ENCODE measurements at places on chromosomes 3 and 15.

GRCh38 chr15:72992841-72993252, 59.4 kb upstream of the NEO1 start:
- no peak for DNase-seq

DNA sequence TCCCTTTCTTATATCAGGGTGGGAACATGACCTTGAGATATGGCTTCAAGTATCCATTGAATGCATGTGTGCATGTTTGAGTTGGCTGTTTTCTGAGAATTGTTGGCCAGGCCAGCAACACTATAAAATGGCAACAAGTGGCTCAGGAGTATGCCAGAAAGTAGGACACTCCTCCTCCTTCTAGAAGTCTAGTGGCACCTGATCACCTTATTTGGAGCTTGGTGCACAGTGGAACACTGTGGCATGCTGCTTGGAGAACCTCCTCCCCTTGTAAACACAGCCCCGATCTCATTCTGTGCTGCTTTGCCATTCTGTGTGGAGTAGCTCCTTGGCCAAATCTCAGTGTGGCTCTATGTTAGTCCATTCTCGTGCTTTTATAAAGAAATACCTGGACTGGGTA, 114.8 kb upstream of the NDN start:
- no peak for DNase-seq

DNA sequence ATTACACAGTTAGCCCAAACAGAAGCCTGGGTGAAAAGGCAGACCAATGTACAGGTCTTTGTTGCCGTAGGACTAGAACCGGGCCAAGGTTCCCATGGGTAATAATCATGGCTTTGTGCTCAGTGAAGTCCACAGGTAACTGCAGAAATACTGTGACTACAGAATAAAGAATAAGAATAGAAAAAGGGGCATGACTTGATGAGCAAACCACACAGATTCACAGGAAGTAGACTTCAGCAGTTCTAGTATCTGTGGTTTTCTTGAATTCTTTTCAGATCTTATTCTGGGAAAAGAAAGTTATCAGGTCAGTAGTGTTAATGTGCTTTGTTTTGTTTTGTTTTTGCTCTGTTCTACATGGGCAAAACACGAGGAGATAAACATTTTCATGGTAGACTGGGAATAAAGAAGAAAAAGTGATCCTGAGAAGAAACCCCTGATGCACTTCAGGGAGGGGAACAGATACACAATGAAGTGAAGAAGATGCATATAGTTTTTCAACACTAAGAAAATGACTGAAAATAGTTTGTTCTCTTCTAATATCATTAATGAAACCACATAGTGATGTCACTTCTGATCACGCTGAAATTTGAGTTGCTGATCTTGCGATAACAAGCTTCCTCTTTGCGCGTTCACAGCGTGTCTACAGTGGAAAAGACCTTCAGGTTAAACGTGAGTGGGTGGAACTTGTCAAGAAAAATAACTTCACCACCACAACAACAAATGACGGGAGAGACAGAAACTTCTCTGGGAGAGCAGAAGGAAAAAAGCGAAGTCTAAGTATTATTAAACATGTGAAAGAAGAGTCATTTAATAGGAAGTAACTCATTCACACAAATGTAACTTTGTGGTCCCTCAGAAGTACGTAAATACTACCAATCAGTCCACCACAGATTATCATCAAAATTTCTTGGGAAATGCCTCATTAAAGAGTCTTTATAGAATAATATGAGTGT, 315.8 kb upstream of the SATB1 start:
- DNase-seq: peak; percentile 18

DNA sequence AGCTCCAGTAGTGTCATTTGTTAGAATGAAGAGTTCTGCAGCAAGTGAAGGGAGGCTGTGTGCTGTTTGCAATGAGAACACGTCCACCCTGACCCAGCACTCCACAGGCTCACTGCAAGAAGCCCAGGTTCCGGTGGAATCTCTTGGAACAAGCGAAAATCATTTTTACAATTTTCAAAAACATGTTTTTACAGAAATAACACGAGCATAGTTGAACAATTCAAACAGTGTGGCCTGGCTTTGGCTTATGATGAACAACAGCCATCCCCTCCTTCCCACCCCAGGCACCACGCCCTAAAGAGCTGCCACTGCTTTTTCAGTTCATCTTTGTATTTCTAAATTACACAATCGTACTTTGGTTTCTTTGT, 59.5 kb upstream of the KY start:
- no peak for DNase-seq

- DNase-seq: no peak
These were observed 697.7 kb downstream of the TUSC7 start for GRCh38 chr3:117407317-117407716.

GRCh38 chr15:31495281-31495680, 168.6 kb downstream of the KLF13 start:
- DNase-seq: no peak

GRCh38 chr3:98577178-98577895, 16.1 kb downstream of the CPOX start:
- no peak for DNase-seq

GRCh38 chr3:22606461-22606860, 596.7 kb upstream of the UBE2E2 start:
- DNase-seq: no peak

DNA sequence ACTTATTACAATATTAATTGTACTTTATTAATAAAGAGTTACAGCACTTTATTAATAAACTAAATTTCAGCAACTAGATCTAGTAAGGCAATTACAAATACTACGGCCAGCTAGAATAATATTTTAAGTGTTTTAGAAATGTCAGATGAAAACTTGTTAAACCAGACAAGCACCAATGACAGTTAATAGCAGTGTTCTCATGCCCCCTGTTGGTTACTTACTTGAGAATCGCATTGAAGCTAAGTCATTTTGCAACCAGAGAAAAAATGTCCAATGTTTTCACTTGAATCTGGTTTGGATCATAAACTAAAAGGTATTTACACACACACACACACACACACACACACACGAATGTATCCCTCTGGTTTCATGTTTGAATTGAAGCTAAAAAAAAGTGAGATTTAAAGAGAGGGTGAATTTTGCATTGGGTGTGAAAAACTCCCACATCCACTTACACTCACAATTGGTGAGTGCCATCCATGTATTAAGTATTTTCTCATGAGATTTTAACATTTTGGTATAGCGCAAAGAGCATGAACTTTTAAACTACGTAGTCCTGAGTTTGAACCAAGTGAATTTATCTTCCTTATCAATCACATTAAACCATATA, 347.7 kb downstream of the ZBBX start:
- DNase-seq: no peak

GRCh38 chr3:30227571-30228301, 378.7 kb upstream of the TGFBR2 start:
- no peak for DNase-seq

DNA sequence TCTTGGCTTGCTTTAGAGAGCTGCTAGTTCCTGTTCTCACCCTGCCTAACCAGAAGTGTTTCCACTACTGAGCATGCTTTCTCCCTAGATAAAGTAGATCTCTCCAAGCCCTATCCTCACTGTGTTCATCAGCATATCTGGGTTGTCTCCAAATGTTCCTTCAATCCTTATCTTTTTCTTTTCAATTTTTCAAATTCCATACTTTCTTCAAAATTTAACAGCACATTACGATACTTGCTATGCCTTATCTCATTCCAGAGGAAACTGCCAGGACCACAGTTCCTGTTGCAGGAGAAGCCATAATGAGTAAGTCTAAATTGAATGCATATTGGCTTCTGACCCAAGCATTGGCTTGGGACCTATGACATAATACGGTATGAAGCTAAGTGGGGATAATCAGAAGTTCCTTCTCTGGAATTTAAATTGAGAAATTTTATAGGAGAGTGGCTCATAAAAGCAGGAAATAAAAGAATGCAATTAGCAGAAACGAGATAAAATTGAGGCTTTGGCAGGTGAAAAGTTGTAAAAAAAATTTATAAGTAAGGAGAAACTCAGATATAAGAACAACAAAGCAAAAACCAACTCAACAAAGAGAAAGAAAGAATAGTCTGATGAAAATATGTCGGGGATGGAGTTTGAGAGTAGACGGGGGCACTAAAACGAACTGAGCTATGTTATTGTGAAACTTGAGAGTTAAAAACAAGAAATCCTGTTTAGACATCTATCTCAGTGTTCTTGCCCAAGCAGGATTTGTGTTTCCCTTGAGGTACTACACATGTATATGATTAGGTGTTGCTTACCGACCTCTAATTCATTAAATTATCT, 631.7 kb upstream of the CCDC54 start:
- DNase-seq: no peak

DNA sequence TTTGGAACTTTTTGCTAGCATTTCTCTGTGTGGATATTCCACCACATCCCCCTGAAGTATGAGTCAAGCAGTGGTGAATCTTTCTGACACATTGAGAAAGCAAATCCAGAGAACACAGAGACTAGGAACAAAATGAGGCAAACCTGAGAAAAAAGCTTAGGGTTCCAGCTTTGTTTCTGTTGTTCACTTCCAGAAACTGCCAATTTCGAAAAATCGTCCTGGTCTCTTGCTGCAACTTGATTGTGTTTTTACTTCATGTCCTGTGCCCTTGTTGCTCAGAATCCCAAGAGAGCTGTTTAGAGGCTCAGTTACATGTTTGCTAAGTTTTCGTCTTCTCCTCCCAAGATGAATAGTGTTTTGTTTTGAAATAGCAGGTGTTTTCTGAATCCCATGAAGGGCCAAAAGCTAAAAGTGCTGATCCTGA, 13.7 kb downstream of the MAP2K1 start:
- no peak for DNase-seq

- no peak for DNase-seq
These were observed 75.6 kb downstream of the VPS8 start for GRCh38 chr3:184887574-184887973.

DNA sequence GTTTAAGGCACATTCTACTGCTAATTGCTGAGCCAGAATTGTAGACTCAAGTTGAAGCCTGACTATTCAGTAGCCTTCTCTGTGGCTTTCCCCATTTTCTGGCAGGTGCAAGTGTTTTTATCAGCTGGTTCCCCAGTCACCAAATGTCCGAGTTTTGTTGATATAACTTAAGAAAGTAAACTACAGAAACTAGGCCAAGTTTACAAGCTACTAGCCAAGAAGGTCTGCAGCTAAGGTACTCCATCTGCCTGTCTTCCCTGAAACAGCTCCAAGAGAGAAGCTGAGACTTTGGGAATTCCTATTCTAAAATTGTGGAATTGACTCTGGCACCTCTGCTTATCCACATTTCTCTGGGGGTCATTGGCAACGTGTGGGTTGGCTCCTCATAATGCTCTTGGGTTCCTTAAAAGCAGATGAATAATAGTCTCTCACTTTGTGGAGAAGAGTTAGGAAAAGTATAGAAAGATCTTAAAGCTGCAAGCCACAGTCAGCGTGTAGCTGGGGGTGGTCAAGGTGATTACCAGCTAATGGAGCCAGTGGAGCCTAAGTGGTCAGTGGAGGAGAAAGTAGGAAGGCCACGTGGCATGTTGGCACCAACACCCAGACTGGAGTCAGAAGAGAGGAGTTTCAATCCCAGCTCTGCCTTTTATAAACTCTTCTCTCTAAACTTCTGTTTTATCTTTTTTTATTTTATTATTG, 128.8 kb downstream of the PEX5L start:
- DNase-seq: no peak
